Activated CD4-positive, alpha-beta memory T cell treated with anti-CD3 and anti-CD28 coated beads for 36 hours (primary cell): ENCODE measurements at places on chromosomes 7 and 10. TPM values are rescaled to one million over a fixed set of nuclear protein-coding genes. Genes with fewer than 3 reads are reported as not detected.

- no peaks in the 10 kb centered on the region for H3K36me3 ChIP-seq
- H3K4me1 ChIP-seq, result peaks cover 28% of the 10 kb centered on the region
- peak overlapping the region; percentile 99 for H3K27ac ChIP-seq
- peak overlapping the region; percentile 79 for H3K4me3 ChIP-seq
Observed at GRCh38 chr7:140231771-140232491, 55.1 kb upstream of the KDM7A start.

- H3K4me1 ChIP-seq, result peaks cover 7% of the 10 kb centered on the region
- DNase-seq, result no peak
- H3K4me3 ChIP-seq, result no peak overlapping the region
- no peak overlapping the region for H3K27ac ChIP-seq
- H3K27me3 ChIP-seq, result no peaks in the 10 kb centered on the region
Observed at GRCh38 chr7:102275123-102275703, 11.5 kb upstream of the SH2B2 start.

DNA sequence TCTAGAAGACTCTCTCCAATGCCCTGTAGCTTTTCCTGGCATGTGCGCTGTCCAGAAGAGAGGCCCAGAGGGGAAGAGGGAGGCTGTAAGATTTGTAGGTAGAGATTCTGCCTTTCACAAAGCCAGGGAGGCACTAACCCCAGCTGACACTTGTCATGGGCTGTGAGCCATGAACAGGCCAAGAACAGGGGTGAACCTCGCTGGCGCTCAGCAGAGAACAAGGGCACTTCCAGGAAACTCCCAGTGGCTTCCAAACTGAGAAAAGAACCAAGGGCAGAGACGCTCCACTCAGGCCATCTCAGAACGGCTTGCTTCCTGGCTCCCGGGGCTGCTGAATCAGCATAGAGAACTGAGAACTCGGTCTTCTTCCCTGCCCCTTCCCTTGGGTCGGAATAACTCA lies 257.8 kb upstream of the ZNF32 start:
- H3K4me3 ChIP-seq, result no peak overlapping the region
- H3K27ac ChIP-seq, result no peak overlapping the region
- H3K27me3 ChIP-seq, result no peaks in the 10 kb centered on the region
- no peak for DNase-seq
- H3K36me3 ChIP-seq, result no peaks in the 10 kb centered on the region

SAMD9 gene
- total RNA-seq, result 7.2 TPM

SOSTDC1 gene
- total RNA-seq, result not detected

- no peaks in the 10 kb centered on the region for H3K36me3 ChIP-seq
- H3K27ac ChIP-seq, result no peak overlapping the region
- H3K4me1 ChIP-seq, result peaks cover 18% of the 10 kb centered on the region
- H3K27me3 ChIP-seq, result no peaks in the 10 kb centered on the region
Observed at GRCh38 chr7:2700141-2700850, 12.3 kb downstream of the AMZ1 start.

- no peaks in the 10 kb centered on the region for H3K36me3 ChIP-seq
- H3K4me1 ChIP-seq, result peaks cover 41% of the 10 kb centered on the region
- no peak overlapping the region for H3K27ac ChIP-seq
- H3K4me3 ChIP-seq, result no peak overlapping the region
- DNase-seq, result peak; percentile 25
- H3K27me3 ChIP-seq, result no peaks in the 10 kb centered on the region
Observed at GRCh38 chr10:62652114-62652513, 152.4 kb upstream of the ADO start.

- no peaks in the 10 kb centered on the region for H3K36me3 ChIP-seq
- H3K4me3 ChIP-seq, result no peak overlapping the region
- H3K27ac ChIP-seq, result no peak overlapping the region
- H3K27me3 ChIP-seq, result peaks cover 36% of the 10 kb centered on the region
Observed at GRCh38 chr10:121734589-121735045, 136.4 kb upstream of the FGFR2 start.

TAS2R3 gene
- 0.59 TPM for total RNA-seq

PLAC9 gene
- total RNA-seq, result not detected

GRCh38 chr10:106078895-106079576 lies 1085.5 kb downstream of the SORCS1 start:
- no peak overlapping the region for H3K27ac ChIP-seq
- H3K36me3 ChIP-seq, result no peaks in the 10 kb centered on the region
- no peaks in the 10 kb centered on the region for H3K4me1 ChIP-seq
- H3K4me3 ChIP-seq, result no peak overlapping the region
- H3K27me3 ChIP-seq, result no peaks in the 10 kb centered on the region
- DNase-seq, result no peak

DNA sequence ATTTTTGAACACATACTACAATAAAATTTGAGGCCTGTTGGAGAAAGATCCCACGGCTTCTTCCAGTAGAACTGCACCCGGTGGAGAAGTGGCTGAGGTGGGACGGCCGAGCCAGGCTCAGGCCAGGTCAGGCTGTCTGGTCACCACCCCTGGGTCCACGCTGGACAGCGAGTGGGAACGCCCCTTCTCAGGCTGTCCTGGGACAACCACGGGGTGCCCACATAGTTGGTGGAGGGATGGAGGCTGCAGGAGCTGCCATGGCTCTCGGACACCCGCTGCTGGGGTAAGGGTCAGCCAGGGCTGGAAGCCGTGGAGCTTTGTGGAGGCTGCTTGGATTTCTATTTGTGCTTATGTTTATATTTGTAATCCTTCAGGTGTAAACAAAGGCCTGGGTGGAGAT lies 206.5 kb downstream of the DNAJB6 start:
- no peak overlapping the region for H3K4me3 ChIP-seq
- no peaks in the 10 kb centered on the region for H3K36me3 ChIP-seq
- DNase-seq, result no peak
- H3K27ac ChIP-seq, result no peak overlapping the region
- no peaks in the 10 kb centered on the region for H3K27me3 ChIP-seq

DNA sequence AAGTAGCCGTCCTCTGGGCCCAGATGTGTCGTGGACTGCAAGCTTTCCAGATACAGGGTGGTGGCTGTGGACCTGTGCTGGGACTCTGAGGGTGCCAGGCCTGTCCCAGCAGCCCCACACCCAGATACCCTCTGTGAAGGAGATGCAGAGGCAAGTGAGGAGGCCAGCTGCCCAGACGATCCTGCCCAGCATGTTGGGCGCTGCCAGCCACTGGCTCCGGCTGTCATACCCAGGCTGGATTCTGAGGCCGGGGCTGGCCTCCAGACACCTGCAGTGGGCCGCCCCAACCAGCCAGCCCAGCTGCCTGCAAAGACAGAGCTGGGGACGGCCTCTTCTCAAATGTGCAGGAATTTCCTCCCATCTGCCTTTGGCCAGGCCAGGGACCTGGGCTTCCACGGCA lies 39.1 kb upstream of the EBF3 start:
- H3K27ac ChIP-seq, result no peak overlapping the region
- H3K4me3 ChIP-seq, result no peak overlapping the region
- no peak for DNase-seq
- no peaks in the 10 kb centered on the region for H3K36me3 ChIP-seq

DNA sequence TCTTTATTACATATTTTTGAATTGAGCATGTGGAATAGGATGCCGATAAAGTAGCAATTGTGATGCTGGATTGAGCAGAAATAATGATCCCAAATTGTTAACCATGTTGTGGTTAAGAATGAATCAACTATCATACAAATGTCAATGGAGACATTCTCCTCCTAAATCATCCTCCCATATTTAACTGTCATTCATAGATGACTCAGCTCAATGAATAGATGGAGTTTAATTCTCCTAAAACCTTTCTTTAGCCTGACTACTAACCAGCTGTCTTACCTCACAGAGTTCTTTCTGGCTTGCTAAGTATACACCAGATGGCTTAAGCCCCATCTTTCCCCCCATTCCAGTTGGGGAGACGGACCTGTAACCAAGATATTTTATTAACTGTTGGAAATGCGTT lies 23.4 kb upstream of the NPS start:
- no peak overlapping the region for H3K4me3 ChIP-seq
- DNase-seq, result no peak
- H3K27me3 ChIP-seq, result no peaks in the 10 kb centered on the region
- H3K4me1 ChIP-seq, result no peaks in the 10 kb centered on the region
- H3K36me3 ChIP-seq, result no peaks in the 10 kb centered on the region
- no peak overlapping the region for H3K27ac ChIP-seq

DNA sequence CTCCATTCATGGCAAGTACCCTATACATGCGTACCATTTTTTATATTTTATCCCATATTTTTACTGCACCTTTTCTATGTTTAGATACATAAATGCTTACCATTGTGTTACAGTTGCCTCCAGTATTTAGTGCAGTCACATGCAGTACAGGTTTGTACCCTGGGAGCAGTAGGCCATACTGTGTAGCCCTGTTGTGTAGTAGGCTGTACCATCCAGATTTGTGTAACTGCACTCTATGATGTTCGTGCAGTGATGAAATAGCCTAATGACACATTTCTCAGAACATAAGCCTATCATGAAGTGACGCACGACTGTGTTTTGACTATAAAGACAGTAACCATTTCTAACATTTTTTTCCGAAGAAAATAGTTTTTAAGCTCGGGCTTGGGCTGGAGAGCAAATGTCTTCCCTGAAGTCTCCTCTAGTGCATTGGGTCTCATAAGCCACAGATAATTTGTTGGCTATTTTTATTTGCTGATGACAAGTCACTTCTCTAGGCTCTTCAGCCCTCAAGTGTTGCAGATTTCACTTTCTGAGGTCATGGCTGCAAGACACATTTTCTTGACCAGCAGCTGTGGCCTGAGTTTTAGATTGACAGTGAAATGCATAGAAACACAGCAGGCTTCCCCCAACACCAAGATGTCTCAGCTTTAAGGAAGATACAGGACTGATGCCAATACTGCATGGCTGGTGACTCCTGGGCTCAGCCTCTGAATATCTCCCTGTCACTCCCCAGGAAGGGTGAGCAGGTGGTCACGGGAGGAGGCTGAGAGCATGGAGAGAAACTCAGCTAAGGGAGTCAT lies 26.9 kb downstream of the EPDR1 start:
- no peaks in the 10 kb centered on the region for H3K36me3 ChIP-seq
- H3K27me3 ChIP-seq, result no peaks in the 10 kb centered on the region
- H3K4me1 ChIP-seq, result no peaks in the 10 kb centered on the region
- H3K27ac ChIP-seq, result no peak overlapping the region
- DNase-seq, result no peak

DNA sequence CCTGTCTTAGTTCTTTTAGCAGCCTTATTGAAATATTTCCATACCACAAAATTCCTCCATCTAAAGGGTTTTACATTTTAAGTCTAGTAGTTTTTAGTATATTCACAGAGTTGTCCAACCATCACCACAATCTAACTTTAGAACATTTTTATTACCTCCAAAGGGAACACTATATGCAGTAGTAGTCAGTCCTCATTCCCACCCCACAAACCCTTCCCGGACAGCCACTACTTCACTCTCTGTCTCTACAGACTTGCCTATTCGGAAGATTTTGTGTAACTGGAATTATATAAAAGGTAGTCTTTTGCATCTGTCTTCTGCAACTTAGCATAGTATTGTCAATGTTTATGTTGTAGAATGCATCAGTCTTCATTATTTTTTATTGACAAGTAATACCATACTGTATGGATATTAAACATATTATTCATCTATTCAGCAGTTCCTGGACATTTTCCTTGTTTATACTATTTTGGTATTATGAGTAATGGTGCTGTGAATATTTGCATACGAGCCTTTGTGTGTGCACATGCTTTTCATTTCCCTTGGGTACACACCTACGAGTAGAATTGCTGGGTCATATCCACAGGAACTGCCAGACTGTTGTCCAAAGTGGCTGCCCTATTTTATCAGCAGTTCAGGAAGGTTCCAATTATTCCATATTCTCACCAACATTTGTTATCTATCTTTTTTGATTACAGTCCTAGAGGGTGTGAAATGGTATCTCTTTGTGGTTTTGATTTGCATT lies 60.9 kb upstream of the LANCL2 start:
- H3K4me1 ChIP-seq, result peaks cover 27% of the 10 kb centered on the region
- H3K36me3 ChIP-seq, result no peaks in the 10 kb centered on the region
- H3K27me3 ChIP-seq, result peaks cover 33% of the 10 kb centered on the region
- H3K4me3 ChIP-seq, result no peak overlapping the region
- H3K27ac ChIP-seq, result no peak overlapping the region
- no peak for DNase-seq

DNA sequence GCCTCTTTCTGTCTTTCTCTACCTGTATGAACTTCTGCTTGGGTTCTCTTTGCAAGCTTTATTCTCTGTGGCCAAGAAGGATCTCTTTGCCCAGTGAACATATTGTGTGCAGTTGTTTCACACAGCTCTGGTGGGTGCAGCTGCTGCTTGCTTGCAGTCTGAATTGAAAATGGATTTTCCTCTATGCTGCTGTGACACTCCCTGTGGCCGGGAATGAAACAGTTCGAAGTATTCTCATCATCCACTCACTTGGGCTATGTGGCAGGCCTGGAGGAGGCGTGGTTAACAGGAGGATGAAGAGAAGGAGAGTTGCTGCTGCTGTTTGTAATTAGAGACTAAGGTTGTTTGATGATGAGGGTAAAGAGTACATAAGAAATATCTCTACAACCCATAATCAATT lies 28.4 kb upstream of the ITGA8 start:
- no peak overlapping the region for H3K4me3 ChIP-seq
- no peaks in the 10 kb centered on the region for H3K36me3 ChIP-seq
- H3K4me1 ChIP-seq, result no peaks in the 10 kb centered on the region
- DNase-seq, result no peak
- H3K27me3 ChIP-seq, result peaks cover 17% of the 10 kb centered on the region

DNA sequence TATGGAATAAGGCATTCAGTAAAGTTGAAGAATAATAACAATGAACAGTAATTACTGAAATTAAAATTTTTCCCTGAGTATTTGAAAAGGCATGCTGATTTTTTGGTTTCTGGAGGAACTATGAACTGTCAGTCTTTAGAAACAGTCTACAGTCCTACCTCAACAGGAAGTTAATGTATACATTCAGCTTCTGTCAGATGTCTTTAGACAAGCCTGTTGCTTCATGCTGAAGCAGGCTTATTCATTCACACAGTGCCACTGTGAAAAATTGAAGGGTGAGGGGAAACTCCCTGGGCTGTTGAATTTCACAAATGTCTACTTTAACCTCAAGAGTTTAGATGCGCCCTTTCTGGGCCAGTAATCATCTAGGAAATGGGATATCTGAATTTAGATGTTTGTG lies 3.5 kb downstream of the NRF1 start:
- peaks cover 5% of the 10 kb centered on the region for H3K36me3 ChIP-seq
- no peaks in the 10 kb centered on the region for H3K27me3 ChIP-seq
- DNase-seq, result peak; percentile 52
- peaks cover 64% of the 10 kb centered on the region for H3K4me1 ChIP-seq

GRCh38 chr7:1019789-1020610 lies 24.3 kb upstream of the GPR146 start:
- H3K36me3 ChIP-seq, result peaks cover 23% of the 10 kb centered on the region
- H3K4me3 ChIP-seq, result no peak overlapping the region
- peaks cover 8% of the 10 kb centered on the region for H3K4me1 ChIP-seq
- H3K27me3 ChIP-seq, result no peaks in the 10 kb centered on the region
- H3K27ac ChIP-seq, result no peak overlapping the region

GRCh38 chr10:84256510-84257342 lies 11.9 kb downstream of the RGR start:
- no peak overlapping the region for H3K27ac ChIP-seq
- no peaks in the 10 kb centered on the region for H3K36me3 ChIP-seq
- H3K4me3 ChIP-seq, result no peak overlapping the region

UCMA gene
- total RNA-seq, result not detected
